ENCODE measurements at places on chromosomes 5 and 9. TPM values are rescaled to one million over a fixed set of nuclear protein-coding genes. Genes with fewer than 3 reads are reported as not detected.

The C5orf22 gene
- 15.8 TPM for polyA plus RNA-seq

The NEUROG1 gene
- not detected for polyA plus RNA-seq

The ANKRD34B gene
- not detected for polyA plus RNA-seq

The HBEGF gene
- 7.9 TPM for polyA plus RNA-seq

The FAM151B gene
- 0.94 TPM for polyA plus RNA-seq

The CD72 gene
- 1.1 TPM for polyA plus RNA-seq

The KIAA1191 gene
- polyA plus RNA-seq, result 96.8 TPM

The THBS4 gene
- 0.33 TPM for polyA plus RNA-seq

The TEX10 gene
- polyA plus RNA-seq, result 18.3 TPM

The LCN1 gene
- 0.63 TPM for polyA plus RNA-seq

The DBH gene
- polyA plus RNA-seq, result 0.32 TPM

The ZFP2 gene
- 0.85 TPM for polyA plus RNA-seq

The CDK5RAP2 gene
- polyA plus RNA-seq, result 28.8 TPM

The MRPL22 gene
- 96.7 TPM for polyA plus RNA-seq

The SEC16A gene
- polyA plus RNA-seq, result 42.0 TPM

The COL5A1 gene
- polyA plus RNA-seq, result 347 TPM

The EFCAB9 gene
- polyA plus RNA-seq, result not detected

The RAD23B gene
- polyA plus RNA-seq, result 19.4 TPM

The ADAM19 gene
- 6.9 TPM for polyA plus RNA-seq

The TXNDC8 gene
- polyA plus RNA-seq, result not detected

The SLCO4C1 gene
- polyA plus RNA-seq, result 6.2 TPM

The PHYHD1 gene
- polyA plus RNA-seq, result 32.3 TPM

The CAVIN4 gene
- 0.53 TPM for polyA plus RNA-seq

The IFNA13 gene
- not detected for polyA plus RNA-seq

The GALNT10 gene
- polyA plus RNA-seq, result 42.9 TPM

The SMIM33 gene
- not detected for polyA plus RNA-seq

The GDF9 gene
- polyA plus RNA-seq, result 4.1 TPM

The RNF180 gene
- 3.0 TPM for polyA plus RNA-seq

The ADAMTS16 gene
- polyA plus RNA-seq, result 2.2 TPM

The FCN2 gene
- polyA plus RNA-seq, result not detected

Data from hepatocyte (in vitro differentiated cells).